GM10248 (cell line): ENCODE measurements at places on chromosomes 4 and X.

GRCh38 chrX:110477593-110478228 lies 119.1 kb downstream of the RTL9 start:
- no peak for DNase-seq

- no peak for DNase-seq
Measured at GRCh38 chr4:163949976-163950601, 455.6 kb downstream of the TMA16 start.

DNA sequence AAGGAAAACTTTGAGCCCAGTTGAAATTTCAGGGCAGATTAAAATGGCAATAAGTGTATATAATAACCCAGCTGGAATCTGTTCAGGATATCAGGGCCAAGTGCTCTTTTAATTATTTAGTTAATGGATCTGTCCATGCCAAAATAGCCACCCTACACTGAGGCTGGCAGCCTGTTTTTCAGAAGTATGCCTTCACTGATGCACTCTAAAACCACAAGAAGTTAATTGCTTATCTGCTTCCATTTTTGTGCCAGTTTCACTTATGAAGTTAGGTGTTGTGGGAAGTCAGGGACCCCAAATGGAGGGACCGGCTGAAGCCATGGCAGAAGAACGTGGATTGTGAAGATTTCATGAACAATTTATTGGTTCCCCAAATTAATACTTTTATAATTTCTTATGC lies 960.3 kb downstream of the C4orf33 start:
- no peak for DNase-seq

DNA sequence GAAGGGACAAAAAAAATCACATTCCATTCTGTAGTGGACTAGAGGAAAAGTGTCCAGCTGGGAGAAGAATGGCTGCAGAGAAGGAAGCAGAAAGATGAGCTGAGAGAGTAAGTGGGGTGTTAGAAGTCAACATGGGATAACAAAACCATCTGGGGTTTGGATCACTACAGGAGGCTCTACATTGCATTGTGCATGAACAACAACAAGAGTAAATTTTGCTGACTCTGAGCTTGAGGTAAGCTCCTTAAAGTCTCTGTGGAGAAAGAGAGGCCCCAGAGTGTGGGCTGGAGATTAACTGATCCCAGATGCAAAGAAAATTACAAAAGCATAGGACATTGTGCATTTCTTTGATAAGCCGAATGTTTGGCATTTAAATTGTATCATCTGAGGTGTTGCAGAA lies 128.9 kb downstream of the UGT8 start:
- no peak for DNase-seq
